ENCODE measurements at places on chromosomes 13 and 19. TPM values are rescaled to one million over a fixed set of nuclear protein-coding genes. Genes with fewer than 3 reads are reported as not detected.

The MYBPC2 gene
- total RNA-seq, result not detected

The PALM gene
- 93.4 TPM for total RNA-seq

The DIRAS1 gene
- 19.2 TPM for total RNA-seq

The TMEM259 gene
- 187 TPM for total RNA-seq

The MIA gene
- 2.1 TPM for total RNA-seq

The PRODH2 gene
- total RNA-seq, result not detected

The S1PR4 gene
- total RNA-seq, result 0.42 TPM

The SYCN gene
- not detected for total RNA-seq

The RFPL4AL1 gene
- total RNA-seq, result not detected

The FUT2 gene
- total RNA-seq, result not detected

The GJB6 gene
- not detected for total RNA-seq

The RFXAP gene
- 4.5 TPM for total RNA-seq

The AMH gene
- total RNA-seq, result 1.6 TPM

The CPB2 gene
- total RNA-seq, result not detected

The APOE gene
- 40.1 TPM for total RNA-seq

The USPL1 gene
- total RNA-seq, result 21.6 TPM

The RRAS gene
- 171 TPM for total RNA-seq

The SPRED3 gene
- total RNA-seq, result 0.52 TPM

The LYPD3 gene
- 1.4 TPM for total RNA-seq

The CRB3 gene
- 2.7 TPM for total RNA-seq

The MARCHF2 gene
- total RNA-seq, result 242 TPM

The ZNF100 gene
- total RNA-seq, result 4.3 TPM

The PAN3 gene
- total RNA-seq, result 30.4 TPM

The NRTN gene
- 53.0 TPM for total RNA-seq

The F2RL3 gene
- total RNA-seq, result 3.7 TPM

The GPI gene
- 206 TPM for total RNA-seq

The SULT2A1 gene
- total RNA-seq, result not detected

The CEACAM6 gene
- total RNA-seq, result not detected

The RAB8A gene
- total RNA-seq, result 56.4 TPM

The ZSCAN1 gene
- total RNA-seq, result not detected

The FXYD1 gene
- 62.6 TPM for total RNA-seq

The OR7A5 gene
- total RNA-seq, result not detected

The FUT1 gene
- 2.5 TPM for total RNA-seq

The CXCL17 gene
- not detected for total RNA-seq

The MTUS2 gene
- total RNA-seq, result 46.2 TPM

The ITGBL1 gene
- 8.3 TPM for total RNA-seq

The ZNF675 gene
- 3.8 TPM for total RNA-seq

The TEX26 gene
- not detected for total RNA-seq

The HPN gene
- total RNA-seq, result not detected

The NOVA2 gene
- total RNA-seq, result 4.6 TPM

The INSL3 gene
- not detected for total RNA-seq

The SULT2B1 gene
- 1.0 TPM for total RNA-seq

The PRTN3 gene
- not detected for total RNA-seq

The EPS8L1 gene
- 1.0 TPM for total RNA-seq

The NXNL1 gene
- total RNA-seq, result not detected

The ZNF418 gene
- 11.6 TPM for total RNA-seq

The ATXN8OS gene
- not detected for total RNA-seq

The ZNF491 gene
- total RNA-seq, result 4.5 TPM

The CATSPERD gene
- total RNA-seq, result not detected

The C19orf85 gene
- total RNA-seq, result not detected

The SLAIN1 gene
- total RNA-seq, result 7.1 TPM

The CASP14 gene
- total RNA-seq, result not detected

The PTH2 gene
- total RNA-seq, result not detected

Data from esophagus muscularis mucosa (tissue), 4 donors.